ENCODE measurements at places on chromosomes 6 and 20. TPM values are rescaled to one million over a fixed set of nuclear protein-coding genes. Genes with fewer than 3 reads are reported as not detected.

DNA sequence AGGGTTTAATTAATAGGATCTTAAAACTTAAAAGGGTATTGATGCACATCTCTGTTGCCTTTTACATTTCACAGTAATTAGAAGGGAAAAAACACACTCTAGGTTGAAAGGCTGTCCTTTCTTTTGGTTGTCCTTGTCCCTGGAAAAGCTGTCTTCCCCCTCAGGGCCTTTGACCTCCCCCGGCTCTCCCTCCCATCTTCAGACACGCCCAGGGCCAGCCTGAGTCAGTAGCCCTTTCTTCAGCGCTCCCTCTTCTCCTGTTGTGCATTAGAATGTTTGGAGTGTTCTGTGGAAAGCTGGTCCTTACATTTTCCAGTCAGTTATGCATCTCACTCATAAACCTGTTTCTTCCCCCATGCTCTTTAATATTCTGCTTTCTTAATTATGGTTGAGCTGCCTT lies 157.0 kb downstream of the MTHFD1L start:
- no peak for DNase-seq

- no peak for DNase-seq
Measured at GRCh38 chr20:61499859-61500554, 247.9 kb downstream of the CDH4 start.

DNA sequence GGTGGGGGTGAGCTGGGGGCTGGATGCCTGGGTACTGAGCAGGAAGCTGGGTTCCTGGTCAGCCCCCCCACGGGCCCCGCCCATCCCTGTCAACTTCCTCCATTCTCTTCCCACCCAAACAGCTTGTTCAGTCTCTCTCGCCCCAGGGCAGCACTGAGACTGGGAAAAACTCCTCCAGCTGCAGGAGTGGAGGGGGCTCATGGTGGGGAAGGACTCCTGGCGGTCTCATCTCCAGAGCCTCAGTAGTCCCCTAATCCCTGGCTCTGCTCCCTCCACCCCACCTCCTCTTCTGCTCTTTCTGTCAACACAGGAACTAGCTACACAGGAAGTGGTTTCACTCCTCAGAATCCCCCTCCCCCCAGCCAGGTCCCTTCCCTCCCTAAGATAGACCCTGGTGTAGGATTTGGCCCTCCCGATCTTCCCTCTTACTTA lies at the start of gene GPSM3:
Gene GPSM3 (minus strand): TSS at position 36 of the 432 bp plus-strand sequence. CDS start 130 bp downstream, outside the sequence.
- peak; percentile 55 for DNase-seq

GRCh38 chr6:90224196-90224595 lies 72.4 kb downstream of the BACH2 start:
- no peak for DNase-seq

DNA sequence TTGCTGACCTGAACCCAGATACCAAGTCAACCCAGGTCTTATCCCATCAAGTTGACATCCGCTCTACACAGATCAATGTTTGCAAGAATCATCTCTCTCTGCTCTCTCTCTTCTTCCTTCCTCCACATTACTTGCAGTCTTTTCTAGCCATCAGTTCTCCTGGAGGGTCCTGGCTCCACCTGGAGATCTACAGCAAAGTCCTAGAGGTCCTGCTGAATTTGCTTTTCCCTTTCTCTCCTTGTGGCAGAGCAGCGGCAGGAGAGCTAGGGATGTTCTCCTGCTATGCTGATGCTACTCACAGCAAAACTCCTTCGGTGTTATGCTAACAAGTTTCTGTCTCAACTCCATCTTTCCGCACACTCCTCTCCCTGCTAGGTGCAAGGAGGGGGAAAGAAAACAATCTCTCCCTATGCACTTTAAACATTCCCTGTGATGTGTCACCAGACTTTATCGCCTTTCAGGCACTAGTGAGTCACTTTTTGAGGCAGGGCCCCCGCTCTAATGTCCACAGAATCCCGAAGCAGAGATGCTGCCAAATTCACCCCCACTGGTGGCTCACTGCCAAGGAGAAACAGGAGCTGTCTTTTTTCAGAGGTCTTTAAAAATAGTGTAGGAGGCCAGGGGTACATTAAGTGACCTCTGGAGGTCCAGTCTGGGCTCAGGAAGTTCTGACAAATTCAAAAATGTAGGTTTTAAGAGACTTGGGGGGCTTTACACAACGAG lies 62.6 kb downstream of the FAM50B start:
- peak; percentile 85 for DNase-seq

Gene COL21A1
- 0.41 TPM for total RNA-seq

All from H4 (cell line).